ENCODE measurements at places on chromosomes 1 and 21.

- peak; percentile 5 for DNase-seq
Measured at GRCh38 chr1:72371259-72372035, 89.1 kb upstream of the NEGR1 start.

DNA sequence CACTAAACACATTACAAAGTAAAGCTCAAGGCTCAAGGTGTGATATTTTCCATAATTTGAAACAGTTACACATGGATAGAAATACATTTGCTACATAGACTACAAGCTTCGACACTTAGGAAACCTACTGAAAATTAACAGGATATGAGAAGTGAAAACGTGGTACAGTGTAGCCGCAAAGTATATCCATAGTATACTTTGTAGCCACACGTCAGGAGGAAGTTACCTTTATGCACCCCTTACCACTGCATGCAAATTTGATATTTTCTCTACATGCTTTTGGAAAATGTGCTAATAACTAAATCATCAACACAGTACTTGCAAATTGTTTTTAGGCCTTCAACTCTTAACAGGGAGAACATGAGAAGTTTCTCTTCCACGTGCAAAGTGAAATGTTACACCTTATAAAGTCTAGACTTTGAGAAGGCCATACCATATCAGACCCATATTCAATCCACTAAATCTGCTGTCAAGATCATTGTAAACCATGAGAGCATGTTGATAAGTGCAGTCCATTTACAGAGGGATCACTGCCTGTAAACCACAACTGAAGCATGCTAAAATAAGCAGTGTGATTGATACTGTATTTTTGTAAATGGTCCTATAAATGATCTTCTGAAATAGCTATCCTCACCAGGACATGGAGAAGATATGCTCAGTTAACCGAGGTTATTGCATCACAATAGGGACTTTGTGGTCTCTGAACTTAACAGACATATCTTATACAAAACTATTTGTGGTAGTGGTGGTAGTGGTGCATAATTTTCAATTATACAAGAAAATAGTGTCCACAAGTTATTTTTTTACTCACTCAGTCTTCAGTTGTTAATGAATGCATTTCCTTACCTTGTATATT, 64.7 kb downstream of the VAV3 start:
- no peak for DNase-seq

DNA sequence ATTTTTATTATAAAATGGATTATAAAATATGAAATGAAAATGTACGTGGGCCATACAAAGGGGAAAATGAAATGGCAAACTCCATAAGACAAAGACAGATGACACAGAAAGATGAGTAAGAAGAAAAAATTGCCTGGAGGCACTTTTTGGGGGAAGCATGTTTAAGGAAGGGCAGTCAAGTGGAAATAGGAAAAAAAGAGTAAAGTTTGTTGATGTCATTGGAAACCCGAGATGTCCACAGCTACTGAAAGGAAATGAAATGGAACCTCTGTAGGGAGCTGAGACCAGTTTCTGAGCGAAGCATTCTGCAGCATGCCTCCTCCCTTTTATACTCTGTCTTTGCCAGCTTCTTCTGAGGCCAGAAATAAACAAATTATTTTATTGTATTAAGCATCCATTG, 203.4 kb upstream of the UBE2U start:
- DNase-seq = peak; percentile 33

DNA sequence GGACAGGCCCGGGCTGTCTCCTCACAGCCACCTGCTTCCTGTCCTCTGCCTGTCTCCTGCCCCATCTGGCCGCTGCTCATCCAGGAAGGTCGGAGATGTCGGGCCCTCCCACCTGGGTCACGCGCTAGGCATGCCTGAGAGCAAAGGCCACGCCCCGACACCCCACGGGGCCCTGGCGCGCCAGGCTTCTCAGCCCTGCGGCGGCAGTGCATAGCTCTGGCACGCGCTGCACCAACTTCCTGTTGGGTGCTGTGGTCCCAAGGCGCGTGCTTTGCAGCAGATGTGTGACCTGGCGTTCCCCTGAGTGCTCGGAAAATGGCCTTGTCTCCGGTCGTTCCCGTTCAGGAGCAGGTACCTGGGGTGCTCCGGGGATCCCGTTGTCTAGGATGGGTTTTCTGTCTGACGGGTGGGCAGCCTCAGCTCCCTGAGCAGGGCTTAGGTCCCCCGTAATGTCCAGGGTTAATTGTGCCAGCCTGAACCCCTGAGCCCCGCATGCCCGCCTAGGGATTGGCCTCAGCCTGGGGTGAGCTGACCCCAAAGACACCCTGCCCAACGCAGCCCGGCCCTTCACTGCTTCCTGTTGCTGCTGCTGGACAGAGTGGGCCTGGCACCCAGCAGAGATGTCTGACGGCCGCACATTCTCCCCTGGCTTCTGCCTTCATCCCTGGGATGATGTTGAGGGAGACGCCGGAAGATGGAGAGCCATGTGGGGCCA, 19.4 kb upstream of the KCNAB2 start:
- no peak for DNase-seq

- DNase-seq = no peak
Measured at GRCh38 chr1:237180256-237180655, 138.3 kb downstream of the RYR2 start.

DNA sequence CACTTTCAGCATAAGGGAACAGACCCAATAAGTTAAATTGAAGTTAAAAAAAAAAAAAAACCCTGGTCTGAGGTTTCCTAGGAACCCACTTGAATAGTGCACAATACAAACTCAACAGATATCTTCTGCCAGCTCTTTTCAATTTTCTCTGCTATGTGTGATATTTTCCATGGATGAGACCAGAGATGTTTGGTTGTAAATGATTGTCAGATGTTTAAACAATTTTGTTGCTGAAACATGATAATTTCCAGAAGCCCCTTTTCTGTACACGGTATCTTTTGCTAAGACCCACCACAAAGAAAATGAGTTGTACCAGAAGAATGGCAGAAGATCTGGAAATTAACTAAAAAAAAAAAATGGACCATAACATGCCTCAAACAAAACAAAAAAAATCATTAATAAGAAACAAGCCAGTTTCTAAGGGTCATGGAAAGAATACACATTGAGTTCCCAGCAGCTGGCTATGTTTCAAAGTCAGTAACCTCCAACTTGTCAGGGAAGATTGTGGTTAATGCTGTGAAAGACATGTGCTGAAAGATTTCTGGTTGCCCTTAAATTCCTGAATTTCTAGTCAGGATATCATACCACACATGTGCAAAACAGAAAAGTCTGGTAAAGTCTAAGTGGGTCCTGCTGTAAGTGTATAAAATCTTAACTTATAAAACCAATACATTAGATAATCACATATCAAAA, 35.6 kb upstream of the MGST3 start:
- DNase-seq = no peak

DNA sequence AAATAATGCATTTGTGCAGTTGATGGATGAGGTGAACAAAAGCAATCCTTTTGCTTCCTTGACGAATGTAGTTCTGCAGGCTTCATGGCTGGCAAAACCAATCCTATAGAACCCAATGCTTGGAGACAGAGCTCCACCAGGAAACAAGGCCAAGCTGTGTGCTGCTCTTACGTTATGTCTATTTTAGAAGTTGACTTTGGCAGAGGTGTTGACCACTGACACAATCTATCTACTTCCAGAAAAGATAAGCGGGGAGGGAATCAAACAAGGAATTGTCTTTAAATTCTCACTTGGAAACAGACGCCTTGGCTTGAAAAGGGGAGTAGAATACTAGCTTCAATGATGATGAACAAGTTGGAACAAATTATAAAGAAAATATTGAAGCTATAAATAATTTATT, 211.2 kb downstream of the SETD4 start:
- no peak for DNase-seq

GRCh38 chr1:32208469-32208868, 420 bp upstream of the DCDC2B start:
- no peak for DNase-seq

DNA sequence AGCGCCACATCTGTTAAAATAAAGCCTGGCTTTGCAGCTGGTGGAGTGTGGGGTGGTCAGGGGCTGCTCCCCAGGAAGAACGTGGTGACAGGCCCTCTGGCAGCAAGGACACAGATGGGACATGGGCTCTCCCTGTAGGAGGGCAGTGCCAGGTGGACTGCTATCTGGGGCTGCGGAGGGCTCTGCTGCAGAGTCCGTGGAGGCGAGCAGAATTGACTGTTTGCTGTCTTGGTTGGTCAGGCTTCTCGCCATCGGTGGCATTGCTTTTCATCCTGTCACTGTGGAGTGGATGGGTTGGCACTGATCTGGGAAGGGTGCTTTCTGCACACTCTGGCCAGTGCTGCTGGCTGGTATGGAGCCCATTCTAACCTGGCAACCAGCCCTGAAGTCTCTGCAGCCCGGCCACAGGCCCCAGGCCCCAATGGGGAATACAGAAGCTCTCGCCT, 103.0 kb downstream of the LAMC2 start:
- no peak for DNase-seq

- DNase-seq = no peak
Measured at GRCh38 chr1:151142411-151143056, 3.9 kb downstream of the SEMA6C start.

DNA sequence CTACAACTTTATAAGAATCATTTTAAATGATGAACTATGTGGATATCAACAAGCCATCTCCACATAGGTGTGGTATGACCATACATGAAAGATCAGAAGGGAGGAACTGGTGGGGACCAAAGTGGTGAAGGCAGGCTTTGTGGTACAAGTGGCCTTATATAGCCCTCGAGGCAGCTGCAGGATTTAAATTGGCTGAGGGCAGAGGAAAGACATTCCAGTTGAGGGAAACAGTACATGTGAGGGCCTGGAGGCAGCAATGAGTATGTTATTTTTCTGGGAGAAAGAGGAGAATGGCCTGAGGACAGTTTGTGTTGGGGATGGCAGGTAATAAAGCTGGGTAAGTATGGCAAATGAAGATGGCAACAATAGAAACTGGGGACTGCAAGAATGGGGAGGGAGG, 17.1 kb downstream of the OSCP1 start:
- DNase-seq = no peak

DNA sequence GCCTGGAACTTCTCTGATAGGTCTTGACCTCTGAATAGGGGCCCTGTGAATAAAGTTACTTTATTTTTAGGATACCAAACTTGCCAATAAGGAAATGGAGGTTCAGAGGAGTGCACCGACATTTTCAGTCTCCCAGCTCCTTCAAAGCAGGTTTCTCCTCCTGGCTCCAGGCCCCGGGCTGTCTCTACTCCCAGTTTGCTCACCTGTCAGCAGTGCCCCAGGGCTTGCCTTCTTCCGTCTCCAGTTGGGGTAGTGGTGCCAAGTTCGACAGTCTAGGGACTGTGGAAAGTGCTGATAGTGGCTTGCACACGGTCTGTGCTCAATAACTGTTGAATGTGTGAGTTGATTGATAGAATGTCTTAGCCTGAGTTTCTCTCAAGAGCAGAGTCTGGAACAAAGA, 149.2 kb downstream of the ACTL8 start:
- no peak for DNase-seq

GRCh38 chr1:47755101-47755990, 241.8 kb downstream of the TRABD2B start:
- DNase-seq = peak; percentile 9

DNA sequence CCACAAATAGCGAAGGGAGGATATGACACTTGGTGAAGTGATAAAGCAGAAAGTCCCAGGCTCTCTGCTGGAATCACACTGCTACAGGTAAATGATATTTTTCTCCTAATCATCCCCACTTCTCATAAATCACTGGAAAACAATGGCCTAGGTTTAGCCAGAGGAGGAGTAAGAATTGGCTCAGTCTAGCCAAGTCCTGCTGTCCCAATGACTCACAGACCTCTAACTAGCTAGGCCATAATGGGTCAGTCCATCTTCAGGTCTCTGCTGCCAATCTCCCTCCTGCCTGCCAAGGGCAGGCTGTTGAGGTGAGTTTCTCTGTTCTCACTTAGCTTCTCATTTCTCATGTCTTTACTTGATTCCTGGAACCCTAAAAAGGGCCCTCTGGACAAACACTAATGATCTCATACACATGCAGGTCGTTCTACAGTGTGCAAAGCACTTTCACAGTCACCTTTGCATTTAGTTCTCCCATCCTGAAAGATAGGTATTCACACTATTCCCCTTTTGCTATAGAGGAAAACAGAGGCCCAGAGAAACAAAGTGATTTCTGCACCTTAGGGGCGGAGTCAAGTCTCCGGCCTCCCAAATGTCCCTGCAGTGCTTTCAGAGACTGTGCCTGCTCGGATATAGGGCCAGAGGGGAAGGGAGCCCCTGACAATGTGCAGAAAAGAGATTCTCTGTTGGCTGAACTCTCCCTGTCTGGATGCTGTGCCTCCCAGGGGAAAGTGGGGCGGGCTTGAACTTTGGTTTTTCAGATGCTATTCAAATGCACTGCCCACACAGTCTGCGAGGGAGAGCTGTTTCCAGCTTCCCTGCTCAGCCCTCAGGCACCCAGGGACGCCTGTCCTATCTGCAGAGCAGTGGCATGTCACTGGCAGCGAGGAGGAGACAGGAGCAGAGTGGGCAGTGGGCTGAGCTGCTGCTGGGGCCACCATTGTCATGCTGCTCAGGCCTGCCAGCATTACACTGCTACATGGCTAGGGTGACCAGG, 3.9 kb upstream of the CDK18 start:
- no peak for DNase-seq

GRCh38 chr1:32759521-32759981, 57.0 kb upstream of the SYNC start:
- no peak for DNase-seq

- DNase-seq = peak; percentile 59
Measured at GRCh38 chr21:43361493-43362296, 65.2 kb downstream of the SIK1 start.

DNA sequence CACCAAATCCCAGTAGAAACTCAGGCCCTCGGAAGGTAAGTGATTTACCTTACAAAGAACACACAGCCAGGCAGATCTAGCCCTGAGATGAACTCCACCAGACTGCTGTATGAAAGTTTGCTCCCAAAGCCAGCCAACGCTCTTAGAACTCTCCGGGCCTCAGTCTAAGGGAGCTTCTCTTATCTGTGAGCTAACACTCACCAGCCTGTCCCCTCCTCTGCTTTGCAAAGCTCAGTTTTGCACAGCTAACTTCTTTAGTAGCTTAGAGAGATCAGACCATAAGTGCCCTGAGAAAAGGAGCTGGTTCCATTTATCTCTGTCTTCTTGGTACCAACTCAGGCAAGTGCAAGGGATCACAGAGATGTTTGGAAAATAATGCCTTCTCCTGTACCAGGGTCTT, 195.8 kb upstream of the JUN start:
- DNase-seq = no peak

- no peak for DNase-seq
Measured at GRCh38 chr1:30271401-30272276, 451.7 kb downstream of the MATN1 start.

GRCh38 chr1:204630132-204630905, 55.2 kb downstream of the LRRN2 start:
- DNase-seq = no peak

DNA sequence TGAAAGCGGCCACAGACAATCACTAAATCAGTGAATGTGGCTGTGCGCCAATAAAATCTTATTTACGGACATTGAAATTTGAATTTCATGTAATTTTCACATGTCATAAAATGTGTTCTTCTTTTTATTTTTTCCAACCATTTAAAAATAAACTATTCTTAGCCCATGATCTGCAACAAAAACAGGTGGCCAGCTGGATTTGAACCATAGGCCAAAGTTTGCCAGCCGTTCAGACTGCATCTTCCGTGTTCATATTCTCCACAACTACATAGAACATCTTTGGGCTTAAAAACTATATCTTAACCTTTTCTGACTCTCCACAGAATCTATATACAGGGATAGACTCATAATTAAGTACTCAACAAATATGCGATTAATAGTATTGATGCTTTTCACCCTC, 81.2 kb upstream of the RALGPS2 start:
- no peak for DNase-seq
